ENCODE measurements at places on chromosomes 7 and 10.

- no peak for DNase-seq
These were observed 30.9 kb upstream of the KMT2E start for GRCh38 chr7:104983076-104983577.

- no peak for DNase-seq
These were observed 52.6 kb downstream of the HTR7 start for GRCh38 chr10:90805206-90805605.

- DNase-seq: no peak
These were observed 22.1 kb downstream of the STAMBPL1 start for GRCh38 chr10:88901984-88902789.

DNA sequence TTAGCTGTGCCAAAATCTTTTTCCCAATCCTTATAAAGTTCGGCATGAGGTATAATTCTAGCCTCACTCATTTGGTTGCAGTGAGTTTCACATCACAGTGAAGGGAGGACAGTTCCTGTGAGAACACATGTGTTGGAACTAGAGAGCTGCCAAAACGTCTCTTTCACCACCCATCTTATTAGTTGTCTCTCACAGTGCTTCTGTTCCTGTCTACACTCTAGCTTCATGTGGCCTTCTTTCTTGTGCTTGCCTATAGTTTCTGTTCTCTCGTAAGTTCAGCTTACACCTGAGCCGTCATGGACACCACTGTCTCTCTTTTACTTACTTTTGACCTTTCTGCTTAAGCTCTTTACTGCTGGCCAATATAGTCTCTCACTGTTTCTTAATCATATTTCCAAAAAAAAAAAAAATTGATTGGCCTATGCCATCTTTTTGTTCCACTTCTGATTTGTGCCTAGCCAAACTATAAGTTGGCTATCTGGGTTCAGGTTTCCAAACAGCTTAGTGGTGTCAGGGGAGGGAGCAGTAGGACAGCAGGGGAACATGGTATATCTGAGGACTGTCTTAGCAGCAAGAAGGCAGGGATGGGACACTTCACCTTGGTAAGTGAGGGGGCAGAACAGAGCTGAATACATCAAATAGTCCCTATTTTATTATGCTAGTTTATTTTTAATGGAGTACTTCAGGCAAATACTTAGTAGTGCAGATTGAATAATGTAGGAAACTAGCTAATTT, 38.0 kb downstream of the ZNRF2 start:
- no peak for DNase-seq

GRCh38 chr7:83782628-83783027, 133.7 kb upstream of the SEMA3E start:
- no peak for DNase-seq

DNA sequence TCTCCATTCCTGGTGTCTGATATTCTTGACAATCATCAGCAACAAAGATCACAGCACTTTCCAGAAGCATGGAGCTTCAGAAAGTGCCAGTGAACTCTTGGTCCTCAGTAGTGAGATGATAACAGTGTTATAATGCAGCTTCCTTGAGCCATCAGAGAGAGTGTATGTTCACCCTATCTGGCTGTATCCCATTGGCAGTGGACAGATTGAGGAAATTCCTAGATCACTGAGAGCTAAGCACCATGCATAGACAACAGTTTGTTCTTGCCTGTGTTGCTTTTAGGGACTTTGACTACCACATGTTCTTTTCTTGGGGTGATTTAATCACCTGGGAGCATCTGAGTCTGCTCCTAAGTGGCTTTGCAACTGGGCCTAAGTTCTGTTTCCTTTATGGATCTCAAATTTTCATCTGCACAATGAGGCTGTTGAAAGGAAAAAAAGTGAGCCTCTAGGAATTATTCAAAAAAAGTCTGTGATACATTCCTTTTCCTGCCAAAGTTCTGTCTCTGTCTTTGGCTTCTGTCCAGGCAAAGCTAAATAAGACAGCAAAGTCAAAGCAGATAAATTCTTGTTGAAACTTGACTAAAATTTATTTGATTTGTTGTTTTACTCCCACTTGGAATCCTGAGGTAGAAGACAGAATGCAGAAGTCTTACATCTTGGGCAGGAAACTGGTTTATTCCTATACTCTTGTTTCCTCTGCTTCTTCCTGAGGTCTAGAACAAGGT, 14.5 kb upstream of the ZNF282 start:
- no peak for DNase-seq

DNA sequence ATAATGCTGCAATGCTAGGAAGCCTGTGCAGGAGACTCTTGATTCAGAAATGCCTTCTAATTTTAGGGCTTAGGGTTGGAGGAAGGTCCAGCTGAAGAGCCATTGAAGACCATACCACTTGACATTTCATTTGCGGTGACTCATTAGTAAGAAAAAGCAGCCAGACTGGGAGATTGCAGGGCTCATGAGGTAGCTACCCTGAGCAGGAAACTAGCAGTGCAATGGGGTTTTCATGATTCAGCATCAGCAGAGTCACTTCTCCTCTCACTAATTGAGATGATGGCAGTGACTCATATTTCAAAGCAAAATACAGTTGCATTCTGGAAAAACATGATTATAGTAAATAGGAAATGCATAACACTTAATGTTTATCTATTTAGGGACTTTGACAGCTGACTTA, 434.1 kb downstream of the DNAJB9 start:
- no peak for DNase-seq

DNA sequence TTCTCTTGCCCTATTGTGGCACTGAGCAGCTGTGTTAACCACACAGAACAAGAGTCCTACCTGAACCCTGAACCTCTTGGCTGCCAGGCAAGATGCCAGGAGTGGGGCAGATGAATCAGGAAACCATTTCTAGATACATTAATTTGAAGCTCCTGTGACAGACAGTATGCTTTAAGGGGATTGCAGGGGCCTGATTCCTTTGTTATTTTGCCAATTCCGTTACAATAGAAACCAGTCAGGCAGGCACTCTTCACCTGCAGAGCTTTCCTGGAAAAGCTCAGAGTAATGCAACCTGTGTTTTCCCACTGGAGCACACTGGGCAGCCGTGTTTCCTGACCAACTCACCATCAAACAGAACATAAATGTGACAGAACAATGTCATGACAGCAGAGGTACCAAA, 233.1 kb downstream of the BMPER start:
- DNase-seq: no peak

DNA sequence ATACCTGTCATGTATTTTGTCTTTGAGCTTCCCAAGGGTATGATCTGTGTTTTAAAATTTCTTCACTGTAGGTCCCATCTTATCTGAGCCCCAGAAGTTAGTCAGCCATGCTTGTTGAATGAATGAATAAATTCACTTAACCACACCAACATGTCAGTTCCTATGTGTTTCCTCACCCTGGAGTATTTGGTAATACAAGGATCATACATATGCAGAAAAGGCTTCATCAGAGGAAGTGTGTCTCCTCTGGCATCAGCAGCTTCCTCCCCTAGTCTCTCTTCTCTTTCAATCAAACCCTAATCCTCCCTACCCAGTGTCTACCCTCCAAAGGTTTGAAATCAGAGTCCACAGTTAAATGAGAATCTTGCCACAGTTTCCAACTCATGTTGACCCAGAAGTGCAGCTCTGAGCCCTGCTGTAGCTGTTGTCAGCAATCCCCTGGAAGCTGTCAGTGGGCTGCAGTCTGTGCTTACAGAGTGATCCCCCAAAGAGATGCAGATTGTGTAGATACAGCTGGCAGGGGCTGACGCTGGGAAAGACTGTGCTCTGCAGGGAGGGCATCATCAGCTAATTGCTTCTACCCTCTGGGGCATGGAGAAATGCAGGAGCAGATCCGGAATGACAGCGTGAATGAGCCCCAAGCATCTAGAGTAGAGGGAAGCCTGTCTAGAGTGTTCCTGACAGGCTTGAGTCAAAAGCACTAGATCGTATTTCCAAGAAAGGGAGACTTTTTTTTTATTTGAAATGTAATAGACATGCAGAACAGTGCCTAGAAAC, 105.0 kb upstream of the WDR11 start:
- no peak for DNase-seq

GRCh38 chr10:75103881-75104686, 7.4 kb upstream of the SAMD8 start:
- DNase-seq: no peak

DNA sequence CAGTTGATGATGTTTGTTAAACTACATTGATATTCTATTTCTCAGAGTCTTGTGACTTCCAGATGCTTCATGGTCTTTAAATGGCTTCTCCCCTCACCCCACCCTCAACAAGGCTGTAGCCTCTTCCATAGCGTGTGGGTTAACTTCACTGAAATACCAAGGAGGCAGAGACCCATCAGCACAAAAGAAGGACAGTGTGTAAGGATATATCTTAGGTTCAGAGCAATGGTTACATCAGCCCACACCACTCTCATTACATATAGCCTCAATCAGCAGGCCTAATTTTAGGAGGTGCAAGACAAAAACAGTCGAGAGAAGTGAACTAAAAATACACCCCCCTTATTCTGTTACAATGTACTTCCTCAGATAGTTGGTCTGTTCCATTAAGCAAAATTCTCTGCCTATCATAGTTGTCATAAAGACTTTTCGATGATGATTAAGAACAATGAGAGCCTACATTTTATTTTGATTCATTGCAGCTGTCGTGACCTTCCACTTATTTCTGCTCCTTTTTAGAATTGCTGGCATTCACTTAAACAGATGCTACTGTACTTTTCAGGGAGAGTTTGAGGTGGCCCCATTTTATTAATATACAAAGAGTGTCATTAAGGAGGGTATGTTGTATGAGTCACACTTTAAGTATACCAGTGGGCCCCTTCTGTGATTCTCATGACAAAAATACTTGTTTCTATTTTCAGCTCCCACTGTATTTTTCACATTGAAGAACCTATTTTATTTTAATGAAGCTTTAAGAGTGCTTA, 52.1 kb downstream of the WIPF3 start:
- DNase-seq: no peak

- DNase-seq: no peak
These were observed 44.6 kb downstream of the SLC16A12 start for GRCh38 chr10:89490596-89491335.

GRCh38 chr10:8975535-8975934, 921.0 kb downstream of the GATA3 start:
- DNase-seq: no peak

GRCh38 chr7:55078465-55079372, 59.9 kb downstream of the EGFR start:
- DNase-seq: no peak

DNA sequence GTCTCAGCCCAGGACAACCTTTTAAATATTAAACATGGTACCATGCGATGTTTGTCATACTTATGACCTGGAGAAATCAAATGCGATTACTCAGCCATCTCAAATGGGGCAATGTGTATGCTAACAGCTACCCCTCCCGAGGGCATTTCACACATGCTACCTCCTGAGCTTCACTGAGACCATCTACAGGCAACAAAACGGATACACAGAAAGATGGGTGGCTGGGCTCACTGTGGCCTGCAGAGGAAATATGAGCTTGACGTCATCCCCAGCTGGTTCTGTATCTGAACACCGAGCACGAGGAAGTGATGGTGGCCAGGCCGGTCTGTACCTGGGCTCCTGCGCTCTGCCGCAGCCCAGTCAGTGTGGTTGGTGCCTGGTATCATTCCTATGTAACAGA, 374.3 kb downstream of the RPS24 start:
- DNase-seq: no peak

DNA sequence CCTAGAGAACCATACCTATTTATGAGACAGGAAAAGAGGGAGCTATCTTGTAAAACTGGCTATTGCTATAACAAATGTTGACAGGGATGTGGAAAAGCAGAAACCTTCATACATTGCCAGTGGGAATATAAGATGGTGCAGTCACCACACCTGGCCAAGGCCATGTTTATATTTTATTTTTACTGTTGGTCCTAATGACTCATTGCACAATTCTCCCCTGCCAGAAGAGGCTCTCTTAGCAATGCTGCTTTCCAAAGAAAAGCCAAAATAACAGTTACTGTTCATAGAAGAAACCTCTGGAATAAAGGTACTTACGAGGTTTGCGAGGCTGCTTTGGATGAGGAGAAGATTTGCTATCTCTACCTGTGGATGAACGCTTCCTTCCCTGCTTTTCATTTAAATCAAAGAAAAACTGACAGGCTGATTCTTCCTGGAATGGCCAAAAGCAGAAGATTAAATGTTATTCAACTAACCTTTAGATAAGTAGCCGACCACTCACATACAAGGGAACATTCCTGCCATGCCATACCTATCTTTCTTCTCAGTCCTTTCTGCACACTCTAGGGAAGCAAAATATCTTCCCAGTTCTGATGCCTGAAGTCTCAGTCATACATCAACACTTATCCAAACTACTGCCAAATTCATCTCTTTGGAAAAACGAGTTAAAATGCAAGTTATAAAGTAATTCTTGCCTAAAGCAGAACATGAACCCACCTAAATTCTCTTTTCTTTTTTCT, 16.3 kb upstream of the CHUK start:
- DNase-seq: no peak

GRCh38 chr7:1516586-1517251, 12.5 kb upstream of the INTS1 start:
- no peak for DNase-seq

DNA sequence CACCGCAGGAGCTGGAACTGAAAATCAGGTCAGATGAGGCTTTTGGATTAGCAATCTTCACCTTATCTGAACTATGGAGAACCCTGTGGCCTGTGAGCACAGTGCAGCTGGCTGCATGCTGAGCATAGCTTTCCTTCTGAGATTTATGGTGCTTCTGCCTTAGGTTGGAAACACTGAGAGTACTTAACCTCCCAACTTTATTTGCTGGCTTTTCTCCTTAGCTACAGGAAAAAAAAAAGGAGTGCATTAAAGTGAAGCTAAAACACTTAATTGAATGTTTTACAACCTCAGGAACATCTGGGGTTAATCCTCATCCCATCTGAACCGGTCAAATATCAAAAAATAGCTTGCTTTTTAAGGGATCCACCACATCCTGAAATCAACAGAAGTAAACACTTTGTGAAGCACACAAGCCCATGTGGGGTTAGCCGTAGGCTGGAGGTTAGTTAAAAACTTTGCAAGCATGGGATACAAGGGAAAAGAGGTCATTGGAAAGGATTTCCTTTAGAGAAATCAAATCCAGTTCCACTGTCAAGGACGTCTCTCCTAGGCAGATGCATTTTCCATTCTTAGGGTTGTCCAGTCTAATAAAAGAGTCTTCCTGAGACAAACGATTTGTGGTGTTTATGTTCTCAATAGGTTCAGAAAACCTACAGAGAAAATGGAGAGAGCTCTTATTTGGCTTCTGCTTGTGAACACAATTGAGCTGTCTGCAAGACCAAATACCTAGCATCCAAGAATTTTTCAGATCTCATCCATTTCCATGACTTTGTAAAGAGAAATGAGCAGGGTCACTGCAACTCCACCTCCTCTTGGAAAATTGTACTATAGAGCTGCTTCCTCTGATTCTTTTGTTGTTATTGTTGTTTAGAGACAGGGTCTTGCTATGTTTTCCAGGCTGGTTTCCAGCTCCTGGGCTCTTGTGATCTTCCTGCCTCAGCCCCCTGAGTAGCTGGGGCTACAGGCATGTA, 470.4 kb upstream of the IGFBP3 start:
- DNase-seq: no peak

DNA sequence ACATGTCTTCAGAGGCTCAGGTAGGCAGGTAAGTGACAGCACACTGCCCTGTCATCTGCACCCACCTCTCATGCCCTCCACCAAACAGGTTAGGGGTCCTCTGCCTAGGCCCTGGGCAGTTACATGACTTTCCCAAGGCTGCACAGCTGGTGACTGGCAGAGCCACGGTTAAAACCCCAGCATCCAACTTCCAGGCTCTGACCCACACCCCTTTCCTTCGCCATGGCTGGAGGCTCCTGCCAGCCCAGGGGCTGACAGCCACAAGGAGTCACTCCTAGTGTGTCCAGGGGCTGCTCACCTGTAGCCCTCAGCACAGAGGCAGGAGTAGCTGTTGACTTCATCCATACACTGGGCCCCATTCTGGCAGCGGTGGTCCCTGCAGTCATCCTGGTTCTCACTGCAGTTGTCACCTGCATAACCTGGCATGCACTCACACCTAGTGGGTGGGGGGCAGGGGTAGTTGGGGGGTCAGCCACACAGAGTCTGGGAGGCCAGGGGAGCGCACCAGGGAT, 175.0 kb downstream of the SLIT1 start:
- no peak for DNase-seq
